ENCODE measurements at places on chromosomes 5 and 9.
A peak's percentile ranks its signal among the peaks of the same experiment; 100 is the strongest.

GRCh38 chr5:28810751-28811136, 1772.4 kb upstream of the CDH9 start:
- H3K27me3 ChIP-seq: no peaks in the 10 kb centered on the region
- H3K4me3 ChIP-seq: no peak overlapping the region
- no peaks in the 10 kb centered on the region for H3K36me3 ChIP-seq
- H3K4me1 ChIP-seq: no peaks in the 10 kb centered on the region
- H3K27ac ChIP-seq: no peak overlapping the region

DNA sequence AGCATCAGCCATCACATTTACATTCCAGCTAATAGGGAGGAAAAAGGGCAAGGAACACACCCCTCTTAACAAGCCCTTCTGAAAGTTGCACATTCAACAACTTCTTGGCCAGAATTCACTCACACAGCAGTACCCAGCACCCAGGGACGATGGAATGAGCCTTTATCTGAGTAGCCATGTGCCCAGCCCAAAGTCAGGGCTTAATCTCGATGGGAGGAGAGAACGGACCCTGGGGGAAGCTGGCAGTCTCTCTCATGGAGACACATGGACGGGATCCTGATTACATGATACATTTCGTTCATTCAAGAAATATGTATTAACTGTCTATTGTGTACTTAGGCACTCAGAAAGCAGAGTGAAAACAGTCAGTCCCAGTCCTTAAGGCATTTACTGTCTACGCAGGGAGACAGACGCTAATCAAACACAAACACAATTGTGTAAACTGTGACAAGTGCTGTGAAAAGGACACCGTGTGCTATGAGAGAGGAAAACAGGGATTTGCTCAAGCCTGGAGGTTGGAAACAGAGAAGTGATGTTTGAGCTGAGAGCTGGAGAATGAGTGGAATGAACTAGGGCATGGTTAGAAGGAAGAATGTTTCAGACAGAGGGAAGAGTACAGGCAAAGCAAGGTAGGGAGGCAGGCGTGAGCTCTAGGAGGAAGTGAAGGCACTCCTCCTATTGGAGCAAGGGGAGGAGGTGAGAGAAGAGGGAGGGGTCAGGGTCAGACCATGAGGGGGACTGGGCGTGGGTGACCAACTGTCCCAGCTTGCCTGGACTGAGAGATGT, 7.4 kb downstream of the OTULINL start:
- H3K27ac ChIP-seq: no peak overlapping the region
- no peaks in the 10 kb centered on the region for H3K27me3 ChIP-seq
- H3K36me3 ChIP-seq: no peaks in the 10 kb centered on the region
- H3K4me1 ChIP-seq: no peaks in the 10 kb centered on the region

GRCh38 chr9:132641216-132641615, 28.6 kb downstream of the DDX31 start:
- H3K36me3 ChIP-seq: peaks cover 3% of the 10 kb centered on the region
- no peak for DNase-seq
- H3K4me3 ChIP-seq: no peak overlapping the region
- H3K27ac ChIP-seq: no peak overlapping the region
- no peaks in the 10 kb centered on the region for H3K27me3 ChIP-seq
- no peaks in the 10 kb centered on the region for H3K4me1 ChIP-seq

- no peaks in the 10 kb centered on the region for H3K4me1 ChIP-seq
- no peaks in the 10 kb centered on the region for H3K27me3 ChIP-seq
- no peak for DNase-seq
- H3K27ac ChIP-seq: peak overlapping the region; percentile 18
Observed at GRCh38 chr5:53246042-53246836, 136.7 kb upstream of the MOCS2 start.

DNA sequence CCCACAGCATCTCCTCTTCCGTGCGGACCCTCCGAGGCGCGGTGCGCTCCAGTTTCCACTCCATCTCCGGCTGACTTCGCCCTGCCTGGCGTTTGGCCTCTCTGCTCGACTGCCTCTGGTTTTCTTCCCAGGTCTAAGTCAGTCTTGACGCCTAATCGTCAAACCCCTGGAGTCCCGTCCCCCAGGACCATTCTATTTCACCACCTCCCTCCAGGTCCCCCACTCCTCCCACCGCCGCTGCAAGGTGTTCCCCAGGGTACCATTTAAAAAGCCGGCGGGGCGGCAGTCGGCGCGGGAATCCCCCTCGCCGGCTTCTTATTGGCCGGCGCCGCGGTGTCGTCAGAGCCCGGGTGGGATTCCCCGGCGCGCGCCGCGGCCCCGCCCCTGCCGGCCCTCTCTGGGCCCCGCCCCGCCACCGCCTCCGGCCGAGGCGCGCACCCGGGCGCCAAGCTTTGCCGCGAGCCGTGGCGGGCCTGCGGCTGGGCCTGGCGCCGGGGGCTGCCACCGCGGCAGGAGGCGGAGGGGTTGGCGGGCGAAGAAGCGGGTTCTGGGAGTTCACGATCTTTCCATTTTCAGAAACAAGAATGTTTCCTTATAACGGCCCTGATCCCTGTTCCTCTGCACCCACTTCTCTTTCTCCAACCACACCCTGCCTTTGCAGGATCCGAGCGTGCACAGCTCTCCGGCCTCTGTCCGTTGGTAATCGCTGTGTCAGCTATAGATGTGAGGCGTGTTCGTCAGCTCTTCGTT, at the start of gene CDC20B:
Gene CDC20B, minus strand, starts transcription at position 241 of the 750 bp plus-strand sequence. Its CDS starts 177 bp downstream, at position 64.
- H3K36me3 ChIP-seq: no peaks in the 10 kb centered on the region
- peak; percentile 83 for DNase-seq

- H3K4me1 ChIP-seq: peaks cover 2% of the 10 kb centered on the region
- H3K27ac ChIP-seq: no peak overlapping the region
- no peak overlapping the region for H3K4me3 ChIP-seq
- no peaks in the 10 kb centered on the region for H3K36me3 ChIP-seq
- no peak for DNase-seq
- H3K27me3 ChIP-seq: no peaks in the 10 kb centered on the region
Observed at GRCh38 chr5:150069672-150070627, 16.4 kb downstream of the CSF1R start.

Measured in heart left ventricle (tissue), 16 donors.